ENCODE measurements at places on chromosomes 5 and 9.

GRCh38 chr9:16475996-16476395 is 394.5 kb downstream of the BNC2 start:
- no peak for DNase-seq

DNA sequence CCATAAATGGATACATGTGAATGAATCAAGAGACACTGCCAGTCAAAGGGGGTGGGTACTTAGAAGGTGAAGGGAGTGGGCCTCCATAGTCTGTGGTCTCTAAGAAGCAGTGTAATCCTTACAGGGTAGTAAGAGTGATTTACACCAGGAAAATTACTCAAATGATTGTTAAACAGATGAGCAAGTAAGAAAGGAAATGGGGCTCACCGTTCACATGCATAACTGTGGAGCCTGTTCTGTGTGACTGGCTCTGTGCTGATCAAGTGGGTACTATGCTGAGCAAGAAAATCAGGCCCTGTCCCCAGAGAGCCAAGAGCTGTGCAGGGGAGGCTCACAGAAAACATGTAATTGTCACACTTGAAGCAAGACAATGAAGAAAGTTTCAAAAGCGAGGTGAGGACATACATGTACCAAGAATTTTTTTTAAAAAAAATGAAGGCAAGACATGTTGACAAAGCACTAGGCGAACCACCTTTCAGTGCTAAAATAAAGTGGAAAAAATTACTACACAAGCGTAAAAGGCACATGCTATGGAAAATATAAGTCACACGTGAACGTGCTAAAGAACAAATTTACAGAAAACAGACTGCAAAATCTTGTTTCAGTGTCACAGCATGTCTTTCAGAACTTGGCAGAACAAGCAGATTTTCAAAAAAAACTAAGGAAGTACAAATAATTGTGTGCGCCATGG is 2.5 kb downstream of the BTNL8 start:
- no peak for DNase-seq

GRCh38 chr9:88521308-88521707 is 13.7 kb upstream of the NXNL2 start:
- DNase-seq = no peak

DNA sequence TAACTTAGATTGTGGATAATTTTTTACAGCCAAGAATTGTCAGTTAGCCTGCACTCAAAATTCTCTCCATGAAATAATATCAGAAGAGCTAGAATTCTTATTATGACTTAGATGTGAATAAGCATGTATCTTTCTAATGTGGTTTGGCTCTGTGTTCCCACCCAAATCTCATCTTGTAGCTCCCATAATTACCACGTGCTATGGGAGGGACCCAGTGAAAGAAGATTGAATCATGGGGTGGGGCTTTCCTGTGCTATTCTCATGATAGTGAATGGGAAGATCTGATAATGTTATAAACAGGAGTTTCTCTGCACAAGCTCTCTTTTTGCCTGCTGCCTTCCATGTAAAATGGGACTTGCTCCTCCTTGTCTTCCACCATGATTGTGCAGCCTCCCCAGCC is 176.8 kb downstream of the MAT2B start:
- DNase-seq = no peak

DNA sequence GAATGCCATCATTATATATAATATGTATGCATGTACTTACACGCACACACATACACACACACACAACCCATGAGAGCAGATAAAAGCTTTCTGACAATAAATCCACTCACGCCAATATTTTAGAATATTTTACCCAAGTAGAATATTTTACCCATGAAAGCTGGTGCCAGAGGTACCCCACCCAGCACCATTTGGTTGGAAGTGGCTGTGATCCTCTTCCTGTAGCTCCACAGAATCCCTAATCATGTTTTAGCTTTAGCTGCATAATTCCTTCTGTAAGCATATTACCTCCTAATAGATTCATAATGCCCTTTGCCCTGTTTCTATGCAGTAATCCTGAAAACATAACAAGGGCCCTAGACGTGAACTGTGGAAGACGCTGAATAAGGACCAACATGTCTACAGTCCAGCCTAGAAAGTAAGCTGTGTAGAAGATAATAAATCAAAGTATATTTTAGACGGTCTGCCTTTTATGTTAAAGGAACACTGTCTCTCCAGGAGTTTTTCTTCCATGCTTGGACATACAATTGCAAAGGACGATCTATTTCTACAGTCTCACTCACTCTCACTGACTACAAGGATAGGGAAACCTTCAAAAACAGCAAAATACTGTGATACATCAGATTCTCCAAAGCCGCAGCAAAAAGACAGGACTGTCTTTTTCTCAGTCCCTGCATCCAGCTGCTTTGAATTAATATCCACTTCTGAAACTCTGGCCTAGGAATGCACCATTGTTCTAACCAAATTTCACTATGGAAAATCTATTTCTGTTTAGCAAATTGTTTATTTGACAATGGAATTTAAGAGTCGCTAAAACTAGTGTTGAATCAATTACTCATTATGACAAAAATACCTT is 98.2 kb downstream of the USP20 start:
- no peak for DNase-seq

DNA sequence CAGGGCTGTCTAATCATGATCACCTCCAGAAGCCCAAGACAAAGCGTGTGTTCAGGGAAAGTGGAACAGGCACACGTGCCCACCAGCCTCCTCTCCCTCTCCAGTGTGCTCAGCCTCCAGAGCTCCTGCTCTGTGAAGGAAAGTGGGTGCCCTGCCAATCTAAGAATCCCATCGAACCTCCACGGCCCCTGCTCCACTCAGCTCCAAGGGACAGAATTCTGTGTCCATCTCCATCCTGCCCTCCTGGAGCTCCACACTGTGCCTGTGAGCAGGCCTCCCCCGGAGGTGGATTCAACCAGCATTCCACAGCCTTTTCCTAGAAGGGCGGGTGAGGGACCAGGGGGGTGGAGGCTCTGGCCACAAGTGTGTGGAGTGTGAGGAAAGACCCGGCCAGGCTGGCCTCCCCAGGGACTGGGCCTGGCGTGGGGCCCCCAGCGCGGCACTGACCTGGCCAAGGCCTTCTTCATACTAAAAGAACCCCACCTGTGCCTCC is 6.0 kb downstream of the EEIG1 start:
- no peak for DNase-seq

Measured in activated effector memory CD4-positive, alpha-beta T cell treated with Interleukin-2 at 50 U/mL for 16 hours (primary cell).